ENCODE measurements at places on chromosomes 13 and 19. TPM values are rescaled to one million over a fixed set of nuclear protein-coding genes. Genes with fewer than 3 reads are reported as not detected.

Gene ICAM5
- total RNA-seq: 3.1 TPM

Gene UGGT2
- 0.46 TPM for total RNA-seq

Gene GIPR
- 0.66 TPM for total RNA-seq

Gene CEACAM18
- total RNA-seq: not detected

Gene TUBGCP3
- 51.8 TPM for total RNA-seq

Gene KCNK6
- 9.8 TPM for total RNA-seq

- peak; percentile 37 for DNase-seq
These were observed 495.5 kb downstream of the FOXO1 start for GRCh38 chr13:40170982-40171381.

DNA sequence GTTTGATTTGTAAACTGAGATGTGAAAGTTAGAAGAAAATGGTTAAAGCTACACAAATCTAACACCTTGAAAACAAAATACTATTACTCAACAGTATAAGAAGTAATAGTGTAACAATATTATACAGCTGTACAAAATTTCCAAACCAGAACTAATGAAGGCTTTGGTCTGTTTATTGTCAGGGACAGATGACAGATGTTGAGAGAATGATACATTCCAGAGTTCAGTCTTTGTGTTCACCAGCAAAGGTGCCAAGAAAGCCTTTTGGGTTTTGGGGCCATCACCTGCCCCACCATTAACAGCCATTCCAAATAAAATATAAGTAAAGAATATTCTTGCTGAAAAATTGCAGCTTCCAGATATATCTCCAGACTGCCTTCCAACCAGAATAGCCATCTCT is 439.3 kb downstream of the PCDH20 start:
- DNase-seq: no peak

- DNase-seq: no peak
These were observed 64.5 kb downstream of the CEBPG start for GRCh38 chr19:33437821-33438671.

DNA sequence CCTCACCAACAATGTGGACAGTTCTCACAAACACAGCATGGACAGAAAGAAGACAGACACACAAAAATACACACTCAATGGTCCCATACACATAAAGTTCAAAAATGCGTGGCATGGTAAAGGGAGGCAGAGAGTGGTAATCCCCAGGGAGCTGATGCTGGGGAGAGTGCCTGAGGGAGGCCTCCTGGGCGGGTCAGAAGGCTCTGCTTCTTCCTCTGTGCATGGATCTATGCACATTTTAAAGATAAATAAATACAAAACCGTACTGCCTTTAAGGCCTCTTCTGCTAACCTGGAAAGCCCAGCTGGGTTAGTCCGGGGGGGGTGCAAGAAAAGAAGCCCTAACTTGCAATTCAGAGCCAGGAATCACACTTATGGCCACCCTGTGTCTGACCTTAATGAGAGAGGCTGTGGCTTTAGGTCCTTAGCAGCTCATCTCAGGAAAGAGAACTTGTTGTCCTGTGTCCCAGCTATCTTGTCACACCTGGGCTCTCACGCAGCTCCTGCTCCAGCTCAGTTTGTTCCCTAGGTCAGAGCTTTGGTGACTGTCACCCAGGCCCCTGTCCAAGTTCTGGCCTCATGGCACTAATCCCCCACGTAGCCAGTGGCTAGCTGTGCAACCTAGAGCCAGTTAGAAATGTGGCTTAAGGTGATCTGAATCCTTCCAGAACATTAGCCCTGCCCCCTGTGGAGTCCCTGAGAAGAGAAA is 28.5 kb downstream of the POP4 start:
- DNase-seq: no peak

GRCh38 chr13:108463340-108463739 is 166.1 kb upstream of the MYO16 start:
- no peak for DNase-seq

- no peak for DNase-seq
These were observed 3.5 kb upstream of the UBAC2 start for GRCh38 chr13:99197117-99197651.

DNA sequence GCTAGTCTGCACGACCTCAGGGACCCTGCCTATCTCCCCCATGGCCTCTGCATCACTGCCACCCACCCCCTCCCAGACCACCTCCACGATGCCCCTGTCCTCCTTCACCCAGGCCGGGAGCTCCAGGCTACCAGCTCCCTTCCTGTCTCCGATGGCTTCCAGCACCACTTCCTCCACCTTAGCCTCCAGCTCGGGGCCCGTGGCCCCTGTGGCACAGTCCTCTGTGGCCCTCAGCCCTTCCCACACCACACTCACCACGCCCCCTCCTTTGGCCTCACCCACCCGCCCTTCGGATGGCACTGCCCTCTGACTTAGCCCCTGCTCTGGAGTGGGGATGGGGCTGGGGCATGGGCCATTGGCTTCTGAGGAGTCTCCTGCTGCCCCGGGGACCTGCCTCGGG is 7.2 kb downstream of the PALM3 start:
- no peak for DNase-seq

DNA sequence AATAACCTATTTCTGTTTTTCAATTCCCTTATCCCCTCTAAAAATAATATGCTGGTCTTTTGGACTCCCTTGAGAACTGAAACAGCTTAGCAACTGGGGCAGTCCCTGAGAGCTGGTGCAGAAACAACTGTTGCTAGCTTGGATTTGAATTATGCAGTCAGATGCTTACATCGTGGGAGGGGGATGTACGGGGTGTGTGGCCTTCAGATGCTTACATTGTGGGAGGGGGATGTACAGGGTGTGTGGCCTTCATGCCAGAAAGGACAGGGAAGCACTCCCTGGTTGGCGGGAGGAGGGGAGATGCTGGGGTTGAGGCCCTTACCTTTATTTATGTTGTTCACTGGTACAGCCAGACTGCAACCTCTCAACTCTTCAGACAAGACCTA is 25.6 kb downstream of the LRCH1 start:
- no peak for DNase-seq

GRCh38 chr13:89011615-89012014 is 1340.4 kb downstream of the SLITRK5 start:
- no peak for DNase-seq

DNA sequence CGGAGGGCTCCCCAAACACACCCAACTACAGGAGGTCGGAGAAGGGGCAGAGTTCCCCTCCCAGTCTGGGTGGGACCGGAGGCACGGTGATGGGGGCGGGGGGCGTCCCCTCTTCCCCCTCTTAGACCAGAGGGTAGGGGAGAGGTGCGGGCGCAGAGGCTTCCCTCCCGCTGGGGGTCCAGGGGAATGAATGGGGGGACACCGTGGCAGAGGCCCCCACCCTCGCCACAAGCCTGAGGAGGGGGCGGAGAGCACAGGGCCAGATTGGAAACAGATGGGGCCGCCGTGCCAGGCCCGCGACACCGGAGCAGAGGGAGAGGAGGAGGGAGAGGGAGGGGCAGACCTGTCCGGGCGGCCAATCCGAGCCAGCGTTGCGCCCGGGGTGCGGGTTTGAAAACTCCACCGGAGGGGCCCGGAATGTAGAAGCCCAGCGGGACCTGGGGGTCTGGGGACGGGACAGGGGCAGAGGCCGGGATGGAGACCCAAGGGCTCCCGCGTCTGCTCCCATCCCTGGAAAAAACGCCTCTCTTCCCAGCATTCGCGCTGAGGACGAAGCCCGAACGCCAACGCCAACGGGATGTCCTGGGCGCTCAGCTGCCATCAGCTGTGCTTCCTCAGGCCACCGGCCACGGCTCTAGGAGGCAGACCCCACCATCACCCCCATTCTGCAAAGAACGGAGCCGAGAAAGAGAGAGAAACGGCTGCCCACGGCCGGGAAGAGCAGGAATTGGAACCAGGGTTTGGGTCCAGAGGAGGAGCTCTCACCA is 46.8 kb downstream of the PTPRS start:
- DNase-seq: no peak

DNA sequence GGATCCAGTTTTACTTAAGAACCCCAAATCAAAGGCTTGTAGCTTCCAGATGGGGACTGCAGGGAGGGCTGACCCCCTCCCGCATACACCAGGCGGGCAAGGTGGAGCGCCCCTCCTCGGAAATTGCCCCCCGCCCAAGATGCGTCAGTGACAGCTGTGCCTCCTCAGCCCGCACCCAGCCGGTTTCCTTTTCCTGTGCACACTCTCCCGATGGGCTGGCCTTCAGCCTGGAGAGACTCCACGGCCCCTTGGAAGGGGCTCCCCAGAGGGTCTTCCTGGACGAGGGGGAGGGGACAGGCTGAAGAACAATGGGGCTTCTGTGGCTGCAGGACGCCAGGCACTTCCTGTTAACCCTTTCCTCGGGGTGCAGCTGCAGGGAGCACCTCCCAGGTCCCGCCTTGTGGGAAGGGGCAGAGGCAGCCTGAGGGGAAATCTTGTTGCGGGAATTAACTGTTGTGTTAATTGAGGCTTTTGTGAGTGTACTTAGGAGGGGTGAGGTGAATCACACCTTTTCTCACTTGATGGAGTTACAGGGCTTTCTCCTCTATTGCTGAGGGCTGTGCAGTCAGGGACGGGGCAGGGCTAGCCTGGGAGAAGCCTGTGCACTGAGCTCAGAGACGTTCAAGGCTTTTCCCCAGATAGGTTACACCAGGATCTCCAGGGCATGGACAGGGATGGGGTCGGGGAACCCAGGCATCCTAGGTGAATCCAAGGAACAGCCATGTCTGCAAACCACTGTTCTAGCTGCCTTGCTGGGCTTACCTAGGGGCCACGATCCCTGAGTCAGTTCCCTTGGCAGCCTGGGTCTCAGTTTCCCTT is 14.3 kb downstream of the IER2 start:
- DNase-seq: peak; percentile 18

- no peak for DNase-seq
These were observed 6.1 kb upstream of the C13orf46 start for GRCh38 chr13:113979791-113980471.

DNA sequence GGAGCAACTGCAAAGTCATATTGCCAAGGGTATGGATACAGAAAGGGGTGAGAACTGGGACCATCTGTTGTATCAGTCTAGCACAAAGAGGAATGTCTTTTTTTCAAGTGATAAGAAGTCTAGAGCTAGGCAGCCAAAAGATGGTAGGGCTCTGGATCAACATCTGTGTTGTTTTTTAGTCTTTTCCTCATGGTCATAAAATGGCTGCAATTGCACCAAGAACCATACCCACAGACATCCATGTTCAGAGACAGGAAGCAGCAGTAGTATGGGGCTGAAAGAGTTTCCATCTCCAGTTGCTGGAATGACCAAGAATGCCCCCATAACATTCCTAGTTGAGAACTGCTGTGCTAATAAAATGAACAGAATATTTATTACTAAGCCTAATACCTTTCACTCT is 25.6 kb downstream of the KCNC3 start:
- DNase-seq: no peak

- DNase-seq: no peak
These were observed 12.8 kb downstream of the LYPD3 start for GRCh38 chr19:43452582-43452981.

DNA sequence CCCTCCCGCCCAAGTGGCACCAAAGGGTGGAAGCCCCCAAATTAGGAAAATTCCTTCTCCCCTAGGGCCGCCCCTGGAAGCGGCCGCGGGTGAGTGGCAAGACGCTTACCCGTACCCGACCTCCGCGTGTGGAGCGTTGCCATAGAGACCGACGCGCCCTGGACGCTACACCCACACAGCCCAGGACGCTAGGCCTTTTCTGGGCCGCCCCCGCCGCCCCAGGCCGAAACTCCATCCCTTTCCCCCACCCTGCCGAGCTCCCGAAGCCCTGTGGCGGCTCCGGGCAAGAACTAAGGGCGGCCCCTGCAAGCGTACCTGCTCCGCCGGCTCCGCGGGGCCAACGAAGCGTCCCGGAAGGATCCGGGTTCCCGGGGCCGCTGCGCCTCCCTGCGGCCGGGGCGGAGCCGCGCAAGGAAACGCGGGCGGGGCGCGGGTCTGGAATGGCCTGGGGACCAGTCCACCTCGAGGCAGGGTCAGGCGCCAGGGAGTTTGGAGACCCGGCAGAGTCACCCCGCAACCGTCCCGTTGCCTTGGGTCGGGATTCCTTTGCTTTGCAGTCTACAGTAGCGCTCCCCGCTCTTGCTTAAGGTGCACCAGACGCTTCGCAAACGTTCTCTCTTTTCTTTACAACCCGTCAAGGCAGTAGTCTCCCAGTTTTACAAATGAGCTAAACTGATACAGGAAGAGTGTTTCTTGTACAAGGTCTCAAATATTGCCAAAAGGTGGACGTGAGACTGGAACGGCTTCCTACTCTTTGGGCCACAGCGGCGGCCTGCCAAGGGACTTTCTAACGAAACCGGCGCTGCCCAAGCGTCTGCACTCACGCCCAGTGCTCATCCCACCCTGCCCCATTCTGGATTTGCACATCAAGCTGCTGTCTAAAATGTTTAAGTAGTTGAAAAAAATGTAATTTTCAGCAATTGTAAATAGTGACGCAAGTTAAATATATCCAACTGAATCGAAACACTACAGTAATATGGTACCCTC is at the start of gene NEK5:
NEK5 (minus strand) TSS at position 360 of the 987 bp plus-strand sequence. CDS start 1,591 bp downstream, outside the sequence.
- peak; percentile 29 for DNase-seq

GRCh38 chr13:71922194-71922593 is 55.2 kb upstream of the DACH1 start:
- DNase-seq: no peak

DNA sequence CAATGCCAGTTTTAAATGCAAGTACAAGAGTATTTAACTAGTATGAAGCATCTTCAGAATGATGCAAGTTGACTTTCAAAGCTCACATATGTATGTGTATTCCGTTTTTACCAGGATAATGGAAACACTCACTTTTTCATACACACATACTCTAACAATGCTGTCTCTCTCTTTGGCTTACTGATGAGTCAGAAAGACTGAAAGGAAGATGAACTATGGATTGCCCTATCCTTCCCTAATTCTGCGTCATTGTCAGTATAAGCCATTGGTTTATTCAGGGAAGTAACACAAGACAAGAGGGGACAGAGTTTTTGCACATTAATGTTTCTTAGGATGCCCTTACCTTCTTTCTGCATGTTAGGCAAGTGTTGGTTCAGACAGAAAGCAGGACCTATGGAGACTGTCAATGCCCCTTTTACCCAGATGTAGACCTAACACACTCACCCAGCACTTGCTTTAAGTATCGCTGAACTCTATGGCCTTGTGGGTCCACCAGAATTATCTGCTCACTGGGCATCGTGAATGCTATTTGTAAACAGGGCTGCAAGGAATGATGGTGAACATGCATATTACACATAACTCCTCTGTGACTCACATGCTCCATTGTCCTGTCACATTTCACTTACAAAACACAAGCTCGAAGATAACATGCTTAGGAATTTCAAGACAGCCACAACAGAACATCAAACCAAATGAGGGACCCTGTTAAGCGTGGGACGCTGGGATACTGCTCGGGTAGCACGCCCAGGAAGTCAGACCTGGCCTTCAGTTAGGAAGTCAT is 10.0 kb upstream of the OXGR1 start:
- DNase-seq: no peak
